ENCODE measurements at places on chromosomes 3 and 15. TPM values are rescaled to one million over a fixed set of nuclear protein-coding genes. Genes with fewer than 3 reads are reported as not detected.

The GOLGA6B gene
- total RNA-seq, result 0.36 TPM

The NR2E3 gene
- total RNA-seq, result 0.23 TPM

The DRD3 gene
- not detected for total RNA-seq

The SPSB4 gene
- 0.47 TPM for total RNA-seq

The COL6A5 gene
- total RNA-seq, result not detected

The ANXA2 gene
- 684 TPM for total RNA-seq

The SLC22A14 gene
- total RNA-seq, result not detected

The PIGZ gene
- 16.3 TPM for total RNA-seq

The CRYGS gene
- total RNA-seq, result 3.4 TPM

The CLDN18 gene
- not detected for total RNA-seq

The ATP13A4 gene
- total RNA-seq, result 2.1 TPM

The CASR gene
- 0.08 TPM for total RNA-seq

The CNTN4 gene
- total RNA-seq, result 15.3 TPM

The CATSPER2 gene
- 17.2 TPM for total RNA-seq

The SLC22A13 gene
- 0.68 TPM for total RNA-seq

The SPESP1 gene
- total RNA-seq, result 3.0 TPM

The ATP13A5 gene
- total RNA-seq, result not detected

The GOLGA6A gene
- total RNA-seq, result not detected

The TRIM71 gene
- total RNA-seq, result not detected

The OCA2 gene
- total RNA-seq, result 0.73 TPM

The ARRDC4 gene
- total RNA-seq, result 13.6 TPM

The CKMT1B gene
- 28.6 TPM for total RNA-seq

The CIB2 gene
- 15.9 TPM for total RNA-seq

The KCNH8 gene
- total RNA-seq, result 0.26 TPM

The DLEC1 gene
- total RNA-seq, result 5.6 TPM

The P2RY13 gene
- total RNA-seq, result 1.2 TPM

The TARS3 gene
- 18.4 TPM for total RNA-seq

The EPB42 gene
- not detected for total RNA-seq

The CEP19 gene
- 0.62 TPM for total RNA-seq

The KBTBD12 gene
- 5.5 TPM for total RNA-seq

The CSPG5 gene
- total RNA-seq, result not detected

The CCDC33 gene
- total RNA-seq, result 10.2 TPM

The GOLGA6L9 gene
- total RNA-seq, result 7.9 TPM

The AADAC gene
- not detected for total RNA-seq
